ENCODE measurements at places on chromosomes 11 and 22.

GRCh38 chr11:74860743-74861142, 88.1 kb downstream of the XRRA1 start:
- DNase-seq = no peak

DNA sequence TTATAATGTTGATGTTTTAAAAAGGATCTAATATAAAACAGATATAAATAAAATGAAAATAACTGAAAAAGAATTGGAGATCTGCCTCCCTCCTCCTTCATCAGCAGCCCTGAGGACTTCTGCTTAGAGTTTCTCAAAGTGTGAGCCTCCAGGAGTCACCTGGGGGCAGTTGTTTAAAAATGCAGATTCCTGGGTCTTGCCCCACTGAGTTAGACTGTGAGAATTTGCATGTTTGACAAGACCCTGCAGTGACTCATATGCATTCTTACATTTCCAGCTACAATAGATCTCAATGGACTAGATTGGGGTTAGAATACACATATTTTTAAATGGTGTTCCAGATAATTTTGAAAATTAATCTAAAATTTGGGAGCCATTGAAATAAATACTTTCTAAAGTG, 798 bp upstream of the OOSP3 start:
- no peak for DNase-seq

DNA sequence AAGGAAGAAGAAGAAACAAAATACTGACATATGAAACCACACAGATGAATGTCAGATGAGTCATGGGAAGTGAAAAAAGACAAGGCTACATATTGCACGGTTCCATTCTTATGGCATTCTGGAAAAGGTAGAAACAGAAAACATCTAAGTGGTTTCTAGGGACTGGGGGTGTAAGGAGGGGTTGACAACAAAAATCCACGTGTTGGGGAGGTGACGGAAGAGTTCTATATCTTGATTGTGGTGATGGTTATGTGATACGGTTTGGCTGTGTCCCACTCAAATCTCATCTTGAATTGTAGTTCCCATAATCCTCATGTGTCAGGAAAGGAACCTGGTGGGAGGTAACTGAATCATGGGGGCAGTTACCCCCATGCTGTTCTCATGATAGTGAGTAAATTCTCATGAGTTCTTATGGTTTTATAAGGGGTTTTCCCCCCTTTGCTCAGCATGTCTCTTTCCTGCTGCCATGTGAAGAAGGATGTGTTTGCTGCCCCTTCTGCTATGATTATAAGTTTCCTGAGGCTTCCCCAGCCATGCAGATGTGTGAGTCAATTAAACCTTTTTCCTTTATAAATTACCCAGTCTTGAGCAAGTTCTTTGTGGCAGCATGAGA, 6.4 kb upstream of the ARFGAP3 start:
- no peak for DNase-seq

DNA sequence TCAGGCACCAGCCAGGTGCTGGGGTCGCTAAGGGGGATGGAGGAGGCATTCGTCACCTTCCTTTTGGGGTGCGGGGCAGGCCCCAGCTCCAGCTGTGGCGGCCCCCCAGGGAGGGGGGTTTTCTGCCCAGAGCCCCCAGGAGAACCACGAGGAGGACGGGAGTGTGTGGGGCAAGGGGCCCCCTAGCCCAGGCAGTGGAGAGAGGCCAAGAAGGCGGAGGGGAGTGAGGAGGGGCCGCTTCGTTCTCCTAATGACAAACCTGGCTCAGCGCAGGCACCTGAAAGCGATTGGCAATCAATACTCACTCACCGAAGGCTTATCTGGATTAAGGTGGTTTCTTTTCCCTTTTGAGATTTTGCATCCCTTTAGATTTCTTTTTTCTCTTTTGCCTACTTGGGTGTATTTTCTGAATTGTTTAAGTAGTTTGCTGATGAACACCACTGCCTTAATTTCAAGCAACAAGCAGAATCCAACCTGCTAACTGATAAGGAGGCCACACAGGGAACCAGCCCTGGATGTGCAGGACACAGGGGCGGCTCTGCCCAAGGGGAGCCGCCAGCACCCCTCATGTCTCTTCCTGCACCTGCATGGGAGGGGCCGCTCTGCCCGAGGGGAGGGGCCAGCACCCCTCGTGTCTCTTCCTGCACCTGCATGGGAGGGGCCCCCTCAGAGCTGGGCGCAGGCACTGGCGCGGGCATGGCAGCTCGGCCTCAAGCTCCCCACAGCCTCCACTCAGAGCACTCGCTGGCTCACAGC, 122.3 kb downstream of the BRD1 start:
- no peak for DNase-seq

DNA sequence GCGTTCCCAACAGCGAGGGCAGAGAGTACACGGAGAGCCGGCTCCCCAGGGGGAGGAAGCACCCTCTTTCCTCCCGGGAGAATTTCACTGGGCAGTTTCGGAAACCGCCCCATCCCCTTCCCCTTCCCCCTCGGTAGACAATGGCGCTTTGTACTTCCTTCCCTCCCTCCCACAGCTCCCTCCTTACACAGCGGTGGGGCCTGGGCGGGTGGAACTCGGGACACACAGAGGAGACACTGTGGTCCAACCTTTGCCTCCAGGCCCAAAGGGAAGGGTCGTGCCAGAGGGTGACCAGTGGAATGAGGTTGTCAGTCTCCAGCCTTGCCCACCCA, 4.3 kb downstream of the SMTN start:
- DNase-seq = no peak

DNA sequence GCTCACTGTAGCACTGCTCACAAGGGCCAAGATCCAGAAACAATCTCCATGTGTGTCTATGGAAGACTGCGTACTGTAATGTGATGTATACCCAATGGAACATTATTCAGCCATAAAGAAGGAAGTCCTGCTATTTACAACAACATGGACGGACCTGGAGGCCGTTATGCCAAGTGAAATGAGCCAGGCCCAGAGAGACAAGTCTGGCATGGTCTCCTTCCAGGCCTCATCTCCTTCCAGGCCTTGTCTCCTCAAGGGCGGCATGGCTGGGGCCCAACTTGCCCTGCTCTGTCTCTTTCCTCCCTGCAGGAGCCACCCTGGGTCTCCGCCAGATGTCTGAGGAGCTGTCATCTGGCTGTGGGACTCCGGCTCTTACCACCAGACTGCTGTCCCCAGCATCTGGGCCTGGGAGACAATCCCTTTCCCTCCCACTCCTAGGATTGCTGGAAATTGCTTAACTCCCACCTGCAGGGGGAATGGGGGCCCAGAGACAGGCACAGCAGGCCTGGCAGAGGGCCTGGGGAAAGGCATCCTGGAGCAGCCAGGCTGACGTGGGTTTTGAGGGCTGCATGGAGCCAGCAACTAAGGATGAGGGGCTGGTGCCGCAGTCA, 1326.6 kb downstream of the TBC1D22A start:
- no peak for DNase-seq

Measured in T-helper 9 cell (primary cell).